ENCODE measurements at places on chromosomes 2 and 18. TPM values are rescaled to one million over a fixed set of nuclear protein-coding genes. Genes with fewer than 3 reads are reported as not detected.

The LRRFIP1 gene
- total RNA-seq = 201 TPM

The ST8SIA3 gene
- total RNA-seq = not detected

The AQP12A gene
- not detected for total RNA-seq

The ITGB6 gene
- not detected for total RNA-seq

The C1QL2 gene
- total RNA-seq = not detected

The CFC1 gene
- not detected for total RNA-seq

The ERFE gene
- 0.11 TPM for total RNA-seq

The ROCK2 gene
- 22.1 TPM for total RNA-seq

The FMNL2 gene
- total RNA-seq = 1.2 TPM

All from T-helper 2 cell treated with Interferon-gamma antibody and Interleukin-4, amounts not matched to agents 100 ng/mL and 5 ng/mL, for 36 hours (primary cell).